ENCODE measurements at places on chromosomes 1 and 21.

GRCh38 chr1:40357625-40358024 is 15.9 kb upstream of the SMAP2 start:
- DNase-seq, result no peak

GRCh38 chr1:53654216-53655210 is 84.5 kb downstream of the GLIS1 start:
- DNase-seq, result no peak

- no peak for DNase-seq
Observed at GRCh38 chr21:30831194-30831765, 1.7 kb upstream of the KRTAP7-1 start.

DNA sequence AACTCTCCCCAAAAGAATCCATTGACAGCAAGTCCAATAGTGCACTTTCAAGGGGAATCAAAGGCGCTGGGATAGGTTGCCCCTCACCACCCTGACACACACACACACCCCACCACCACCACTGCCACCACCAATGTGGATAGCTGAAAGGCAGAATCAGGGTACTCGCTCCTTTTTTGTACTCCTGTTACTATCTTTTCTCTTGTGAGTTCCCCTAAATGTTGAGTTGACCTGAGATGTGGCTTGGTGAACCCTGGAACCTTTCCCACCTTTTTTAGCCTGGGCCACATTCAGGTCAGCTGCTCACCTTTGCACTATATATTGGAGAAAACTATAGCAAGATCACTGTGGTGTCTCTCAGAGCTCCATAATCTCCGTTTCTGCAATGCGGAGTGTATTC is 3.9 kb downstream of the S100A8 start:
- DNase-seq, result no peak

DNA sequence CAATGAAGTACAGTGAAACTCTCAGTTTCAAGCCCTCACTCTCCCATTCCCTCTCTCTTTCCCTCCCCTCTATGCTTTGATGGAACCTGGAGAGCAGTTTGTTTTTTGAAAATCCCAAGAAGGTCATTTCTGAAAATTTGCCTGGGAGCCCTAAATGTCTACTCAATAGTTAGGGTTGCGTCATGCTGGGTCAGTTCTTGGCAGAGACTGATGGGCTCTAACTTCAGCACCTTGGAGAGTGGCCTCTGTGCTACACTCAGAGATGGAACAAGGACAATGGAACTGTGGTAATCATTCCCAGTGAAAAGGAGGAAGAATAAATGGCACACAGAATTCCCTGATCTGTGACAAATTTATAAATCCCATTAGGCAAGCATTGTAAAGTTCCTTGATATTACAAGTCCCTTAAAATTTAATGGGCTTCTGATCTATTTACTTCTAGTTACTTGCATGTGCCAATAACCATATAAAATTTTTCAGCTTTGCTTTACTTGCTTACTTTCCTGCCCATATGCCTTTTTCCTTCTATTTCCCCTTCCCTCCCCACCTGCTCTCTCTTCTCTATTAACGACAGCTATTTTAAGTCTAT is 182.9 kb upstream of the KCND3 start:
- DNase-seq, result no peak

DNA sequence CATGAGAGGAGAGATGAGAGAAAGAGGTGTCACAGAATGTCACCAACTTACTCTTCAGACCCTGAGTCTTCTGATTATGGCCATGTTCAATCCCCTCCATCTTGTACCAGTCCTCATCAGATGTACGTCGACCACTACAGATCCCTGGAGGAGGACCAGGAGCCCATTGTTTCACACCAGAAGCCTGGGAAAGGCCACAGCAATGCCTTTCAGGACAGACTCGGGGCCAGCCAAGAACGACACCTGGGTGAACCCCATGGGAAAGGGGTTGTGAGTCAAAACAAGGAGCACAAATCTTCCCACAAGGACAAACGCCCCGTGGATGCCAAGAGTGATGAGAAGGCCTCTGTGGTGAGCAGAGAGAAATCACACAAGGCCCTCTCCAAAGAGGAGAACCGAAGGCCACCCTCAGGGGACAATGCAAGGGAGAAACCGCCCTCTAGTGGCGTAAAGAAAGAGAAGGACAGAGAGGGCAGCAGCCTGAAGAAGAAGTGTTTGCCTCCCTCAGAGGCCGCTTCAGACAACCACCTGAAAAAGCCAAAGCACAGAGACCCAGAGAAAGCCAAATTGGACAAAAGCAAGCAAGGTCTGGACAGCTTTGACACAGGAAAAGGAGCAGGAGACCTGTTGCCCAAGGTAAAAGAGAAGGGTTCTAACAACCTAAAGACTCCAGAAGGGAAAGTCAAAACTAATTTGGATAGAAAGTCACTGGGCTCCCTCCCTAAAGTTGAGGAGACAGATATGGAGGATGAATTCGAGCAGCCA is 8.0 kb downstream of the ELOA start:
- DNase-seq, result no peak

Measured in Panc1 (cell line).